Tibial nerve (tissue), 4 donors: ENCODE measurements at places on chromosomes 5 and 9.

DNA sequence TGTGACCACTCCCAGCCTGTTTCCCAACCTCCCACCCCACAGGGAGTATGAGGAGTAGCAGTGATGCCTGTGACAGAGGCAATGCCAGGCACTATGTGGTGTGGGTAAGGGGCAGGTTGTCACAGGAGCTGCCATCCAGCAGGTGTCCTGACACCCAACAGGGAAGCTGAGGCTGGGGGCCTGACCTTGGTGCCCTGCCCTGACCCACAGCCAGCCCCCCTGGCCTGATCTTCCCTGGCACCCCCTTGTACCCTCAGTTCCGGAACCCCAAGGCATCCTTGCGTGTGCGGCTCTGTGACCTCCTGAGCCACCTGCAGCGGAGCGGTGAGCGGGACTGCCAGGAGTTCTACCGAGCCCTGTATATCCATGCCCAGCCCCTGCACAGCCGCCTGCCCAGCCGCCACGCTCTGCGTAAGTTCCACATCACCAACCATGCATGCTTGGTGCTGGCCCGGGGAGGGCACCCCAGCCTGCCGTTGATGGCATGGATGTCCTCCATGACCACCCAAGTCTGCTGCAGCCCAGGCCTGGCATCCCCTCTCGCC, 14.4 kb downstream of the CARD19 start:
- no peak for DNase-seq

DNA sequence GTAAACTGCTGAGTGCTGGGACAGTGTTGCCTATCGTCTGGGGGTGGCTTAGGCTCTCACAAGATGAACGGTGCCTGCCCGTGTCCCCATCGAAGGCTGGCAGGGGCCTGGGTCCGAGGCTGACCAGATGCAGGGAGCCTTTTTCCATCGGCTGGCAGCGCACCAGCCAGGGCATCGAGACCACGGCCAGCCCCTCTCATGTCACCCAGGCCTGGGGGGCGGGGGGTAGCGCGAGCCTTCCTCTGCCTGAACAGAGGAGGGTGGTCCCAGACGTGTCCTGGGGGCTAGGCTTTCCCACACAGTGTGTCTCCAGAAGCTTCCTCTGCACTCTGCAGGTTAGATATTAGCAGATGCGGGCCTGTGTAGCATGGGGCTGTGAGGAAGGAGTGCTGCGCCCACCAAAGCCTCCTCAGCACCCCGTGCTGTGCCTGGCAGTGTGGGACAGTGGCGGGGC, 17.3 kb downstream of the FGD3 start:
- DNase-seq, result no peak

- no peak for DNase-seq
These were observed 3.5 kb downstream of the HEMGN start for GRCh38 chr9:97934321-97935115.

DNA sequence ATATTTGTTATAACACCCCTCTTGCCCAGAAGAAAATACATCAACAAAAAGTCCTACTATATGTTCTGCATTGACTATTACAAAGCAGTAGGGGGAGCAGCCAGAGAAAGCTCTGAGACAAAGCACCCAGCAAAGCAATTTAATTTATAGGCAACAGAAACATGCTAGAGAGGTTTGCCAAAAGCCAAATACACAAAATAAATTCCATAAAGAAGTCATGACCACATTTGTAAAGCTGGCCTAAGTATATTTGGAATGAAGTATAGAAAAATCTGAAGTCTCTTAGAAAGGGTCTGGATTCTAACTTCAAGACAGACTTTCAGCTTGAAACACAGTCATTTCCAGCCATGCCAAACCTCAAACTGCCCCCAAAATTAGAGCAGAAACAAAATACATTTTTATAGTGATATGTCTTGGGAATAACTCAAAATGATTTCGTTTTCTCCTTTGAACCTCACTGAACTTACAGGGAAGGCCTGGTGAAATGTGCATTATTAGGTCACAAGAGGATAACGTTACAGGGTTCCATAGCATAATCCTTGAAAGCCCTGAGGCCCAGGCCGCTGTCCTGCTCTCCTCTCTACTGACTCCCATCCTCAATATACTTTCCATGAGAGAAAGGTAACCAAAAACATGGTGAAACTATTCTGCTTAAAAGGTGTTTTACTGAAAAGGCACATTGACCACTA, 451.8 kb downstream of the RAB3C start:
- no peak for DNase-seq

DNA sequence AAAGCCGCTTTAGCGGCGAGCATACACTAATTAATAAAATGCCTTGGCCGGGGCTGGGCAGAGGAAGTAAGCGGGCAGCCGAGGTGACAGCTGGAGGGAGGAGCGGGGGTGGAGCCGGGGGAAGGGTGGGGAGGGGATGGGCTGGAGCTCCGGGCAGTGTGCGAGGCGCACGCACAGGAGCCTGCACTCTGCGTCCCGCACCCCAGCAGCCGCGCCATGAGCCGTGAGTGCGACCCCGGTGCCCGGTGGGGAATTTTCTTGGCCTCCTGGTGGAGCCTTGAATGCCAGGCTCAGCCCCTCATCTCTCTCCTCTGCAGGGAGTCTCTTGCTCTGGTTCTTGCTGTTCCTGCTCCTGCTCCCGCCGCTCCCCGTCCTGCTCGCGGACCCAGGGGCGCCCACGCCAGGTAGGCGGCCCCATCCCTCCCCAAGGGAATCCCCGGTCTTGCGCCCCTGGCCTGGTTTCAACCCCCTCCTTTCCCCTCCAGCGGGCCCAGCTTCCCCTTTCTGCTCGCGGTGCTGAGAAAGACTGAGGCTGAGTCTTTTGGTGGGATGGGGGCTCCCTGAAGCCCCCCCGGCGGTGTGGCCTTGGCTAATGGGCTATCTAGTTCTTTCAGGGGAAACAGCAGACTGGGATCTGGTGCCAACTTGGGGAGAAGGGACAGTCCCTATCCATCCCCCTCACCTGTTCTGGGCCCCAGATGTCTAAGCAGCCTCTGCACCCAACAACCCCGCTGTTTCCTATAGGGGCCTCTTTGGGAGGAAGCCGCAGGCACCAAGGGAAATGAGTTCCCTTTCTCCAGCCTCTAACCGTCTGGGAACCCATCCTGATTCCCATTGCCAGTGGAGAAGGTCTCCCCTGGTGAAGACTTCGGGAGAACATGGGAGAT, at the start of gene PTGS1:
Gene PTGS1, plus strand, starts transcription at position 156 of the 887 bp plus-strand sequence. Its CDS starts 61 bp downstream, at position 217.
- DNase-seq, result no peak
